Activated B cell treated with CpG ODN at 0.5 μM for 24 hours (primary cell): ENCODE measurements at places on chromosomes 16 and 17.

DNA sequence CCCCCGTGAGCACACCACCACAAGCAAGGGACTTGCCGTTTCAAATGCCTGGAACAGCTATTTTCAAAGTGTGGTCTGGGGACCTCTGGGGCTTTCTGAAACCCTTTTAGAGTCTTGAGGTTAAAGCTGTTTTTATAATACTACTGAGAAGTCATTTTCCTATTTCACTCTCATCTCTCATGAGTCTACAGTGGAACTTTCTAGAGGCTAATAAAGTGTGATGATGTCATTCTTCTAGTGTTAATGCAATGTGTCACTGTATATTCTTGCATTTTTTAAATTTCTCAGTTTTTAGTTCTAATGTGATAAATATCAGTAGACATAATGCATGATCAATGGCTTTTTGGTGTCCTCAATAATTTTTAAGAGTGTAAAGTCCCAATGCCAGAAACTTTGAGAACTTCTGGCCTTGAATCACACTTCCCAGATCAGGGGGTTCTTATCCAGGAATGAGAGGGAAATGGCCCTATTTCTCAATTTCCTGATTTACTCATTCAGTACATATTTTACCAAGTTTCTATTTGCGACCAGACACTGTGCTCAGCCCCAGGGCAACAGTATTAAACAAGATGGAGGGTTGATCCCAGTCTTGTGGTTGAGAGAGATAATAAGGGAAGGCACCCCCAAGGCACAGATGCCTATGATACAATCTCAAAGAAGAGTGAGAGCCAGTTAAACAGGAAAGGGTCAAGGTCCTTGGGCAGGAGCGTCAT, 444.0 kb downstream of the HS3ST3B1 start:
- DNase-seq, result no peak

DNA sequence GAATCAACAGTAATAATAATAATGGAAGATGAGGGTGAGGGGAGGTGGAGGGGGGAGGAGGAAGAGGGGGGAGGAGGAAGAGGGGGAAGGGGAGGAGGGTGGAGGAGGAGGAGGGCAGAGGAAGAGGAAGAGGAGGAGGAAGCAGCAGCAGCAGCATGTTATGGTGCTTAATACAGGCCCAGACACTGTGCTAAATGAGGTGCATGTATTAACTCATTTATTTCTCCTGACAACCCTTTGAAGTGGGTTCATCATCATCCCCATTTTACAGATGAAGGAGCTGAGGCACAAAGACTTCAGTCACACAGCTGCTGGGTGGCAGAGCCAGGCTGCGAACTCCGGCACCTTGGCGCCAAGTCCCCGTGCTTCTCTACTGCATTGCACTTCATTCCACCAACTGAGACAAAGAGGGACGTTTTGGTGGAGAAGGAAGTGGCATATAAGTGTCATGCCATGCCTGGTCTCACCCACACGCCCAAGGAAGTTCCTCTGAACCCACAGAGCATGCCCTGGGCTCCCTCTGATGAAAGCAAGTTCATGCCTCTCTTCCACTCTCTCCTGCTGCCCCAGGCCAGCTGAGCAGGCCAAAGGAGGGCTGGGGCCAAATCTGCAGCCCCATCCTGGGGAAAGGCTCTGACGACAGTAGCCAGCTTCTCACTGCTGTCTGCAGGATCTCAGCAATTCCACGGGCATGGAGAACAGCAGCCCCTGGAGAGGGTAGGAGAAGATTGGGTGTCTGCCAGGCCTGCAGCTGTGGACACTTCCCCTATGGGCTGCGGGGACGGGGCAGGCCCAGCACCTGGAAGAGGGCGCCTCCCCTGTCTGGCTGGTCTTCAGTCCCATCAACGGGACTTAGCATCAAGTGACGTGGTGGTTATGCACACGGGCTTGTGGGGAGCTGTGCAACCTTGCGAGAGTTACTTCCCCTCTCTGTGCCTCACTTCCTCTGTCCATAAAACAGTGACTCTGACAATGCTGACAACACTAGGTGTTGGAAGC, 21.8 kb downstream of the XYLT1 start:
- DNase-seq, result no peak

GRCh38 chr17:67518876-67519275, 141.8 kb downstream of the PITPNC1 start:
- DNase-seq, result no peak

DNA sequence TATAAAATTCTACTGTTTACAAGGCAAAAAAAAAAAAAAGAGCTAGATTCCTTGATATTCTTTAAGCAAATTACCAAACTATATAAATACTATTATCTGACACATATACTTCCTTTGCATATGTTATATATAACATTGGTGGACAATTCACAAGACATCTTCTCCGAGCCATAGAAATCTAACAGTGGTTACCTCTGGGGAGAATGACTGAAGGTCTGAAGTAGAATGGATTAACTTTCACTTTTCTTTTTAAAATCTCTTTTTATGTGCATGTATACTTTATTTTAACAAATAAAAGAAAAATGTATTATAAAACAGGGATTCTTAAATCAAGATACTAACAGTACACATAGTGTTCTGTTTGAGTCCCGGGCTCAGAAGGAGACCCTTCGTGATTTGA, 131.0 kb downstream of the MRTFB start:
- DNase-seq, result no peak

DNA sequence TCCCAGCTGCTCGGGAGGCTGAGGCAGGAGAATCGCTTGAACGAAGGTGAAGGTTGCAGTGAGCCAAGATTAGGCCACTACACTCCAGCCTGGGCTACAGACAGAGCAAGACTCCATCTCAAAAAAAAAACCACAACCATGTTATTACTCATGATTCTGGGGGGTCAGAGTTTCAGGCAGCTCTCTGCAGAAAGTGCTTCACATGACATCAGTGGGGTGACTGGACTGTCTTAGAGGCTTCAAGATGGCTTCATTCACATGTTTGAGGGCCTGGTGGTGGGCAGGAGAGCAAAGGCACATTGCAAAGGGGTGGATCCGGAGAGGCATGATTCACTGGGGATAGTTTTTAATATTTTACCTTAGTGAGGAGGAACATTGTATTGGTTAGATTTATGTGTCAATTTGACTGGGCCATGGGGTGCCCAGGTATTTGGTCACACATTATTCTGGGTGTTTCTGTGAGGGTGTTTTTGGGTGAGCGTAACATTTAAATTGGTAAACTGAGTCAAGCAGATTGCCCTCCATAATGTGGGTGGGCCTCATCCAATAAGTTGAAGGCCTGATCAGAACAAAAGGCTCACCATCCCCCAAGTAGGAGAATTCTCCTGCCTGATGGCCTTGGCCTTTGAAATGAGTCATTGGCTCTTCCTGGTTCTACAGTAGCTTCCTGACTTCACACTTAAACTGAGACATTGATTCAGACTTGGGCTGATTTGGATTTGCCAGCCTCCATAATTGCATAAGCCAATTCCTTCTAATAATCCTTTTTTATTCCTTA, 109.8 kb downstream of the GOSR1 start:
- DNase-seq, result no peak

- peak; percentile 62 for DNase-seq
Measured at GRCh38 chr17:1644493-1645206, 882 bp downstream of the SCARF1 start.

GRCh38 chr17:52032454-52032853, 126.1 kb downstream of the CA10 start:
- no peak for DNase-seq

GRCh38 chr17:56656701-56657327, 63.3 kb downstream of the NOG start:
- DNase-seq, result no peak

DNA sequence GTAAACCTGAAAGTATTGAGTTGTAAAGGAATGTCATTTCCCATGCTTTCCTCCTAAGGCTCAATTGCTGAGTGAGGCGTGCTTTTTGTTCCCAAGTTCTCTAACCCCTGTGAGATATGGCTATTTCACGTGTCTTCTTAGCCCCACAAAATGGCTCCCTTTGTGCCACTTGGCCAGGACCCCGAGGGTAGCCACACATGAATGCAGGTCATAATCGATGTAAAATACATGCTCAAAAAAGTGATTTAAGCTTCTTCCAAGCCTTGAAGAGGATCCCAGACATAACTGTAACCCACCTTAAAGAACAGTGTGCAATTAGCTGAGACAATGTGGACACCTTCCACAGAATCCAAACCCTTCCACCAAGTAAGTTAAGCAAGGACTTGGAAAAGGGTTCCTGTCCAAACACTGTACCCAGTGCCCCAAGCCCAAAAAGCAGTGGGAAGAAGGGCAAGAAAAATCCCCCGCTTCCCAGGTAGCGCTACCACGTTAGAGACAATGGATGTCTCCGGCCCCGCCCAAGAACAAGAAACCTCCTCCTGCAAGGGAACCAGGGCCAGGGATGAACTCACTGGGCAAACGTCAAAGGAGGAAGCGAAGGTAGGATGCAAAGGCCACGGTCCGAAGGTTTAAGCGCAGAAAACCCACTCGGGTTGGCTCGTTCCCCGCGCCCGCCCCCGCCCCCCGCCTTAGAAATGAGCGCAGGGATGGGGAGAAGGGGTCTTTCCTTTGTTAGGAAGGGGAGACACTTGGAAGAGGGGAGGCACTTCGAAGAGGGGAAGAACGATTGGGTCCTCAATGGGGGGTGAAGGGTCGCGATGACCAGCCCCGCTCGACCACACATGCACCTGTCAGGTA, 1.2 kb downstream of the JPT1 start:
- peak; percentile 16 for DNase-seq

- no peak for DNase-seq
Measured at GRCh38 chr17:75263055-75263454, 1.4 kb downstream of the MRPS7 start.

DNA sequence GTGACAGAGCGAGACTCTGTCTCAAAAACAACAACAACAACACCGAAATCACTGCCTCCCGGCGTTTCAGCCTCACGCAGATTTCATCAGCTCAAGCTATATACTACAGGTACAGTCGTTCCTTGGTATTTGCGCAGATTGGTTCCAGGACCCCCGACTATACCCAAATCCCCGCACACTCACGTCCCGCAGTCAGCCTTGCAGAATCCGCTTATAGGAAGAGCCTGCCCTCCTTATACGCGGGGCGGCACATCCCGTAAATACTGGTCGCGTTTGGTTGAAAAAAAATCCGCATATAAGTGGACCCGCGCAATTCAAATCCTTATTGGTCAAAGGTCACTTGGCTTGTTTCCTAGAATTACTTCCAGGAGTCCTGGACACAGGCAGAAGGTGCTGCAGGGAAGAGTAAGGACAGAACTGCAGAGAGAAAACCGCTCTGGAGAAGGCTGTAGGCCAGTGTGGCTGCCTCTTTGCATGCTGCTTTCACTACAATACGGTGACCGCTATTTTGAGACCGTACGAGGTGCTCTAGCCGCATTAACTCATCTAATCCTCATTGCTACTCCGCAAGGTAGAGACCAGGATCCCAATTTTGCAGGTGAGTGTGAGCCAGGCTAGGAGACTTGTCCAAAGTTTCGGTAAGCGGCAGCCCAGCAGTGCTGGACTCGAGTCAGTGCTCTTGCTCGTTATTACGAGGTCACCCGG, 718 bp downstream of the NDUFAB1 start:
- DNase-seq, result no peak

GRCh38 chr16:5841974-5842373, 744.4 kb upstream of the EEF2KMT start:
- DNase-seq, result no peak

DNA sequence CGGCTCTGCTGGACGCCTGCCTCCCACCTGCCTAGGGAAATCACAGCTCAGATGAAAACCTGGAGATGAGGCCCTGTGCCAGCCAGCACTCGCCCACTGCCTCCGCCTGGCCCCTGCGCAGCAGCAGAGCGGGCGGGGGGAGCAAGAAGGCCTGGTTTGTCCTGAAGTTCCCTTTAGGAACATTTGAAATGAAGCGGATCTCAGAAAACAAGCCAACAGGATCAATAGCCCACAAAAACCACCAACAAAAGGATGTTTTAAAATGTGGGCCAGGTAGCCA, 48.0 kb downstream of the RBFOX3 start:
- DNase-seq, result no peak

GRCh38 chr17:7557775-7558543, 591 bp upstream of the TNFSF13 start:
- DNase-seq, result peak; percentile 60

GRCh38 chr17:77707546-77707945, 251.0 kb upstream of the TNRC6C start:
- DNase-seq, result no peak

GRCh38 chr16:14448879-14449278, 181.2 kb downstream of the PARN start:
- no peak for DNase-seq

DNA sequence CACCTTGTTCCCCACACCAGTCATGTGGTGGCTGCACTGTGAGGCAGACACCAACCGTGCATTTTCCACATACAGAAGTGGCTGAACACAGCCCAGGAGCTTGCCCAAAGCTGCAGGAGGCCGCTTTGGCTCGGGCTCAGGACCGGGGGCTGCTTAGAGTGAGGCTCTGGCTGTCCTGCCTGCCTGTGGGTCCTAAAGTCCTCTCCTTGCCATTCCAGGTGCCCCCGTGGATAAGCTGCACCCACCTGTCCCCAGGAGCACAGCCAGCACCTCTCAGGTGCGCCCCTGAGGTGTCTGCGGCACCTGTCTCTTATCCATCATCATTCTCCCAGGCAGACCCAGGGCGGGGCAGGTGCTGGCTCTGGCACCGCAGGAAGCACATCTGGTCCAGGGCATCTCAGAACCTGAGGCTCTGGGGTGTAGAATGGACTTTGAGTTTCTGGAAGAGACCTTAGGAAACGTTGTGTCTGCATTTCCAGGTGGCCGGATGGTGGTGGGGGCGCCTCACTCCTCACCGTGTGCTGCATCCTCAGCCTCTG, 180.5 kb upstream of the ZNF469 start:
- no peak for DNase-seq

- no peak for DNase-seq
Measured at GRCh38 chr17:42163113-42163512, 8.3 kb upstream of the RAB5C start.

GRCh38 chr16:80059836-80060235, 459.3 kb upstream of the MAF start:
- no peak for DNase-seq

- DNase-seq, result no peak
Measured at GRCh38 chr16:57601801-57602478, 26.5 kb upstream of the ADGRG1 start.

GRCh38 chr17:79130536-79131273, 56.1 kb downstream of the ENGASE start:
- DNase-seq, result no peak

GRCh38 chr17:81719410-81720266, 7.6 kb downstream of the SLC25A10 start:
- no peak for DNase-seq

DNA sequence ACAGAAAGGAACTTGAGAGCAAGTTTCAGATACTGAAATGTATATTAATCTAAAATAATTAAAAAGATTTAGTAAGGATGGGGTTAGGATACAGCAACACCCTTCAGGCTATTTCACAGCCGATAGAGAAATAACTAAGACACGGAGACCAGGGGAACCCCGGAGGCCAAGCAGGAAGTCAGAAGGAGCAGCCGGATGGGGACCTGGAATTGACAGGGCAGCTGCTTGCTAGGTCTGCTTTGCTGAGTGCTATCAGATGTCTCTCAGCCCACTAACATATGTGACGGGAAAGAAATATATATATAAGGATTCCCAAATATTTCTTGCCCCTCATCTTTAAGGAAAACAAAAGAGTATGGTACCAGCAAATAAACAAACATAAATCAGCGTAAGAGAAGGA, 154.1 kb upstream of the CDH5 start:
- DNase-seq, result no peak

GRCh38 chr17:58534901-58535421, 20.5 kb upstream of the MTMR4 start:
- DNase-seq, result no peak
